ENCODE measurements at places on chromosomes 1 and 21.

DNA sequence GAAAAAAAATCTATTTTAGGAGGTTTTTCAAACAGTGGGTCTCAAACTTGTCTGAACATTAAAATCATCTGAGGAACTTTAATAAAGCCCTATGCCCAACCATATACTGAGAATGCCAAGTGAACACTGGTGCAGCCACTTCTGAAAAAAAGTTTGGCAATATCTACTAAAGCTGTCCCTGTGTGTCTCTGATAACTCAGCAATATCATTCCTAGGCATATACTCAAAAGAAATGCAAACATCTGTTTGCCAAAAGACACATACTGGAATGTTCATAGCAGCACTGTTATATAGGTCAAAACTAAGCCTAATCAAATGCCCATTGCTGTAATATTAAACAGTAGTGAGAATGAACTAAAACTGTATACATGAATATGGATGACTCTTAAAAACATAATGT, 74.2 kb upstream of the RGS4 start:
- DNase-seq, result no peak

- DNase-seq, result no peak
Measured at GRCh38 chr21:45465105-45465504, 60.1 kb downstream of the COL18A1 start.

DNA sequence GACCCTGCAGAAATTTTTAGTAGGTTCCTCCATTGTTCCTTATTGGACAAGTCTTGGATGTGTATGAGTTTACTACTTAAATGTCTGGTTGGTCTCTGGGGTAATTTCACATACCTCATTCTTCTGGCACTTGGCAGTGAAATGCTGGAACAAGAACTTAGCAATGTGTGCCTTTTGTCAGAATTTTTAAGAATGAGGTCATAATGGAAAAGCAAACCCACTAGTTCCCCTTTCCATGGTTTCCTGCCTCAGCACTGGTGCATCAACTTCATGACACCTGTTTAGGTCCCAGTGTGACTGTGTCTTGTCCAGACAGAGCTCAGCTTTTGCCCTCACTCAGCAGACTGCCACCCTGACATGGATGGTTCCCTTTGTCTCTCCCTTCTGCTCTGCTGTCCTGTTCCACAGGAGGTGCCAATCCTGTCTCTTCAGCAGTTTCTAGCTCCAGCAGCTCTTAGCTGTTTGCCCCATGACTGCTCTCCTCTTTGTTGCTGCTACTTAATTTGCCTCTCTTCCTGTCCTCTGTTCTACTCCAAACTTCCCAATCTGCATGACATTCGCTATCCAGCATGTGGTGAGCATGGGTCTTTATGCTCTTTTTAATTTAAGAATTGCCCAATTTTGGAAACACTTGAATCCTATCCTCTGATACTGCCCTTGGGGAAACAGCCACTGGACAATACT, 135.6 kb downstream of the CYYR1 start:
- DNase-seq, result no peak

DNA sequence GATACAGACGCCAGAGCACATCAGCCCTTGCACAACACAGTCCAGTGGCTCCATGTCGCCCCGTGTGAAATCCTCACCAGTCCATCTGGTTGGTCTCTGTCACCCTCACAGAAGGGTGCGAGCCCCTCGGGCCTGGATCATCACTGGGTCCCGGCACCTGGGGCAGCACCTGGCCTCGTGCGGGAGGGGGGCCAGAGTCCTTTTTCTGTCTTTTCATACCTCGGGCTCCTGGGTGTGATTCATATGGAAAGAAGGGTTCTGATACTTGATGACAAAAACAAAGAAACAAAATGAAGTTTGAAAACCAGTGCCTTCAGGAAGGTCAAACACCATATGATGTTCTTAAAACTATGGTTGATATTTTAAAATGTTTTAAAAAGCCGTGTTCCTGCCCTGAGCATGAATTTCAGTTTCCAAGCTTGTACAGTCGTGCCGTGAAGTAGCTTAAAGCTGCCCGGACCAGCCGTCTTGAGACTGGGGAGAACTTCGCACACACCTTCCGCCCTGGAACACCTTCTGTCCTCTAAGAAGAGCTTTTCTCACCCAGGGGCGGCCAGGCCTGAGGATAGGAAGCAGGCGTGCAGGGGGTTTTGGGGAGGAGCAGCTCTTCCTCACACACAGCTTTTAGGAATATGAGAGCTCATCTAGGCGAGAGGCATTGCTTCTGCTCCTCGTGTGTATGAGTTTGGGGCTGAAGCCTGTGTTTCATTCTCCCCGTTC, 35.2 kb downstream of the SLC37A1 start:
- no peak for DNase-seq

DNA sequence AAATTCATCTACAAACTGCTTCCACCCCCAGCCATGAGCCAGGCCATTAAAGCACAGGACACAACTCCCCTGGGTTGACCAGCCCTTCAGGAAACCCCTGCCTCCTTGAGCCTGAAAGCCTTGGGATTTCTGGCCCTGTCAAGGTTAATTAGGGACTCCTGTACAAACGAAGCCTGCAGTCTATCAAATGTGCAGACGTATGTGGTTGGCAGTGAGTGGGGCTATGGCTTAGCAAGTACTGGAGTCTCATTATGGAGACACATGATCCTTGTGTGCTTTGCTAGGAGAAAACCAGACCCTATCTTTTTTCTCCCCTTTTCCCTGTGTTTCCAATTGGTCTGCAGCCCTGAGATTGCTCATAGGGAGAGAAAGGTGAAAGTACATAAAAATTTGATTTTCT, 588.3 kb upstream of the USP24 start:
- no peak for DNase-seq

All from H4 (cell line).